Activated naive CD4-positive, alpha-beta T cell treated with anti-CD3 and anti-CD28 coated beads, Interleukin-2, amount 50 U/mL, for 16 hours (primary cell): ENCODE measurements at places on chromosomes 16 and 17.

DNA sequence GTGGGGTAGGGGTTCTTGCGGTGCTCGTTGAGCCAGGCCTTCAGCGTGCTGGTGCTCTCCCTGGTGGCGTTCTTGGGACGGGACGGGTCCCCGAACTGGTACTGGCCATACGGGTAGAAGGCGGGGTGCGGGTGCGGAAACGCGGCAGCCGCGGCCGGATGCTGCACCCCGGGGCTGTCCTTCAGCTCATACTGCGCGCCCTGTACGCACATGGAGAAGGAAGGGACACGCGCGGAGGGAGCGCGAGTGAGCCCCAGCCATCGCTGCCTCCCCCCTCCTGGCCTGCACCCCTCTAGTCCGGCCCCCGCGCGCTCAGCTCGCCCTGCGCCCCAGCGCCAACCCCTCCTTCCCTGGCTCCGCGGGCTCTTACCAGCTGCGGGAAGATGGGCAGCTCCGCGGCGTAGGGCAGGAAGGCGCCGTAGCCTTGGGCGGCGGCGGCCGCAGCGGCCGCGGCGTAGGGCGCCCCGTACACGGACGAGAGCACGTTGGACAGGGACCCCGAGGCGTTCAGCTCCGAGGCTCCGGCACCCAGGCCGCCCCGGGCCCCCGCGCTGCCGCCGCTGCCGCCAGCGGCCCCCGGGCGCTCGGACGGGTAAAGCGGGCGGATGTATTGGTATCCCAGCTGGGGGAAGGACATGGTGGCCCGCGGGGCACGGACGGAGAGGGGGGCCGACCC, 1.0 kb downstream of the IRX3 start:
- no peak for DNase-seq

- DNase-seq, result no peak
Measured at GRCh38 chr17:29393436-29393835, 3.3 kb downstream of the TAOK1 start.

GRCh38 chr17:49191917-49192741, 18.2 kb downstream of the GNGT2 start:
- peak; percentile 83 for DNase-seq

GRCh38 chr16:12002447-12003006, 26.0 kb downstream of the SNX29 start:
- DNase-seq, result no peak

DNA sequence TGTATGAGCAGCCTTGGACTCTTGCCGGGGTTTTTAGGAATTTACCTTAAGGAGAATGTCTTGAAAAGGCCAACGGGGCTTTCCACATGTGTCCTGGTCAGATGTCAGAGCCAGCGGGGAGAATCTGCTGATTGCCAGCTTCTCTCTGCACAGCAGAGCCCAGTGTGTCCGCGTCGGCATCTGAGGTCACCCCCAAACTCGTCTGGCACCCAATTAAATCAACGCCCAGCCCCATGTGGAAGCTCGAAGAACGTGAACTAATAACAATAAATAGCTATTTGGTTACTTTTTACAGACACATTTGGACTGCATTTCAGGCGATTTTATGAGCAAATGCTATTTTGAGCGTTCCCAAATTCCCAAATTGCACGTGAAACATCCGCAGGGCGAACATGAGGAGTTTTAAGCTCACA, 303.5 kb downstream of the FOXL1 start:
- no peak for DNase-seq

DNA sequence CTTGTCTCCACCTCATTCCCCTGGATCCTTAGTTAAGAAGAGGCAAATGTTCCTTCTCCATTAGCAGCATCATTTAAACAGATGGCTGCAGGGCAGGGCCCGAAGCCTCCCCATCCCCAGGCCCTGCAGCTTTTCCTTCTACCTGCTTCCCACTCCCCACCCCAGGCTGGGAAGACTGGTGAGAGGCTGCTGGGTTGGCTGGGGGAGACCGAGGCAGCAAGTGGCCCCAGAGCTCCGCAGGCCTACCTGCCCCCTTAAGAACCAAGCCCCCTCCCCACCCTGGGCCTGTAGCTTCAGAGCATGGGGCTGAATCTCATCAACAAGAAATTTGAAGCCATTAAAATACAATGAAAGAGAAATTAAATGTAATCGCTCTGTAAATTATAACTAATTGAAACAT, 22.1 kb upstream of the RPL38 start:
- no peak for DNase-seq

DNA sequence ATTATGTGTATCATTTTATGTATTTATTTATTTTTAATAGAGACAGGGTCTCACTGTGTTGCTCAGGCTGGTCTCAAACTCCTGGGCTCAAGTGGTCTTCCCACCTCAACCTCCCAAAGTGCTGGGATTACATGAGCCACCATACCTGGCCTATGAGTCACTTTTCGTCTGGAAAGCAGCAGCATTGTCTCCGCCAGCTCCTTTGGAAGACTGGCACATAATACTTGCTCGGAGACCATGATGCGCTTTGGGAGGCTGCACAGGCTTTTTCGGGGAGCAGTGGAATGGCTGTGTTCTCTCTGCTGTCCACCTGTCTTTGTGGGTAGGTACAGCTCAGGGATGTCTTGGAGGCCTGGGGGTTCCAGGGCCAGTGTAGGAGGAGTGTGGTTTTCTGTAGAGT, 102.2 kb downstream of the AATF start:
- DNase-seq, result no peak

DNA sequence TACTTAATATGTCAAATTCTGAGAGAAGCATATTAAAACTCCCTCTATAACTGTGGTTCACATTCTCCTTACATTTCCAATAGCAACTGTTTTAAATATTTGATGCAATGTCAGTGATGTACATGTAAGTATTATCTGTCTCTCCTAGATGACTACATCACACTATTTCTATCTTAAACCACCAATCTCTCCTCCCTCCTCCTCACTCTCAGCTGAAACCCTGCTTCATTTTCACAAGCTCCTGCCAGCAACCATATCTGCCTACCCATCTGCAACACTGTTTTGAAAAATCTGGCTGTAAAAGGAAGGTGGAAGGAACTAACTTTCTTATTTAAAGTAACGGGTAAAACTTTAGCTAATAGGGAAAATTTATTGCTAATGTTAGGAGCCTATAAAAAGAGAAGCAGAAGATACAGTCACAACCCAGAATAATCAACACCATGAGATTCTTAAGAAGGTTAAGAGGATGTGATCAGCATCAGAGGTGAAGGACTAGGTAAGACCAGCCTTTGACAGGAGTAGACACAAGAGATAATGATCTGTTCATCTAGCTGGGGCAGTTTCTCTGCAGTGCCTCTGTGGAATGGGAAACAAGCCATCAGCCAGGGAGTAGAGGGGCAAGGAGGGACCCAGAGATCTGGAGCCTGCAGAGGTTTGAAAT, 31.0 kb downstream of the MYH10 start:
- DNase-seq, result no peak

DNA sequence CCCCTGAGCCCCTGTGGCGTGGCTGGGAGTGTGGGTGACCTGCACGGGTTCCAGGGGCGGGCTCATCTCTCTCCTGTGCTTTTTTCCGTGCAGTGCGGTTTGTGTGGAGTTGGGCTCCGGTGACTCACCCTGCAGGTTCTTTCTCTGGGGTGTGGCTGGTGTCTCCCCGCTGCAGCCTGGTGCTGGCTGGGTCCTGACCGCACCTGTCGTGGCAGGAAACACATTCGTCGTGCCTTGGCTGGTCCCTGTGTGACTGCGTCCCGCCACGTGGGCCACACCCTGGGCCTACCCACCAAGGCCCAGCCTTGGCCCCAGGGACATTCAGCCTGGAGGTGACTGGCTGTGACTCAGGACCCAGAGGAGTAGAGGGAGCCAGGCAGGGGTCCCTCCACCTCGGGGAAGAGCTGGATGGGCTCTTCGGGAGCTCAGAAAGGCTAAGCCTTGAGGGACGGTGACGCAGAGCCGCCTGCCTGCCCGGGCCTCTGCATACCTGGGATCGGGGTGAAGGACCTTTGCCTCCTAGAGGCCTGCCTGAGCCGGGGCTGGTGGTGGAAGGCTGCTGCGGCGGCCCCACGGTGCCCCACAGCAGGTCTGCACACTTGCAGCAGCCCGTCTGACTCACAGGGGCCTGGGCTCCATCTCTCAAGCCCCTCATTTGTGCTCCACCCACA, 7.8 kb downstream of the TRAF7 start:
- DNase-seq, result no peak

DNA sequence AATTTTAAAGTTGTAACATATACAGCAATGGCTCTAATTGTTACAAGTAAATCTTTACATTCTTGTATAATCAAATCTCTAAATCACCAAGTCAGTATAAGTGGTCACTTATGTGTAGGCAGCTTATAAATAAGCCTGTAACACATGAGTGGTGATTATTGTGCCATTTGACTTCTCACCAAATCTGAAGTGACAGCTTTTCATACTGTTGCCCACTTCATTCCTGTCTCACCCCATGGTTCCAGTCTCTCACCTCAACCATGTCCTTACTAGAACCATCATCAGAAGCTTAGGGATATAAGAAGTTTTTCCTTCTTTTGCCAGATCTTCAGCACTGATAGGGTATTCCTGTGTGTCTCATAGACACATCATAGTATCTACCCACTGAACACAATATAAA, 23.5 kb downstream of the TNRC6A start:
- no peak for DNase-seq

- no peak for DNase-seq
Measured at GRCh38 chr16:72241008-72241407, 69.1 kb upstream of the PMFBP1 start.

DNA sequence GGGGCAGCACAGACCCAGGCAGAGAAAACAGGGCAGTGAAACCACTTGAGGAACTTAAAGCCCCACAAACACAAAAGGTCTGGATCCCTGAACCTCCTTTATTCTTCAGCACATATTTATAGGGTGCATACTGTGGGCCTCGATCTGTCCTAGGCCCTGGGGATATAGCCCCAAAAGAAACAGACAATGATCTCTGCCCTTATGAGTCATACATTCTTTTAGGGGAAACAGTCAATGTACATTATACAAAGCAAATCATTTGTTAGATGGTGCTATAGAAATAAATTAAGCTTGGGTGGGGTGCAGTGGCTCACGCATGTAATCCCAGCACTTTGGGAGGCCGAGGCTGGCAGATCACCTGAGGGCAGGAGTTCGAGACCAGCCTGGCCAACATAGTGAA, 10.0 kb upstream of the HES7 start:
- DNase-seq, result no peak

DNA sequence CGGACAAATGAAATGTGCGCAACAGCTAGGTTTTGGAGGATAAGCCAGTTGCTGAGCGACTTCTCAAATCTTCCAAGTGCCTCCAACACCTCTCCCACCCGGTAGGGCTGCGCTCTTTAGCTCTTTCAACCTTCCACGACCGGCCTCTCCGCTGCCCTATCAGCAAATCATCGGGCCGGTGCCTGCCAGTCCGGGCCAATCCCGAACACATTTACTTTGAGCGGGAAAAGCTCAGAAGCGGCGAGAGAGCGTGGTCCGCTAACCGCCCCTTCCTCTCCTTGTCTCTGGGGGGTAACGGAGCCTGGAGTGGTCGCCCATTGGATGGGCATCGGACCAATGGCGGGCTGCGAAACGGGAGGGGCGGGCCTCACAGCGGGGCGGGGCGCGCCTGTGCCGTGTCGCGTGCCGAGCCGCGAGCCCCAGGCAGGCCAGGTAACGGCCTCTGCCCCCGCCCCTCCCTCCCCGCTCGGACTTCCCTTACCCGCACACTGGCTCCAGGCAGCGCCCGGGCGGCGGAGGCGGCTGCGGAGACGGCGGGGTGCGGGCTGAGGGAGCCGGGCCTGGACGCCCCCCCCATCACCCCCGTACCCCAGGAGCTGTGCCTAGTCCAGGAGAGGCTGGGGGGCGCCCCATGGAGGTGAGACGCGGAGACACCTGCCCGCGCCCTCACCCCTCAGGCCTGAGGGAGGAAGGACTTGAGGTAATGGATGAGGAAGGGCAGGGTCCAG, at the start of gene MEIOC:
Gene MEIOC (plus strand): TSS at position 486 of the 728 bp plus-strand sequence. CDS start 146 bp downstream, at position 632.
- DNase-seq, result peak; percentile 55

DNA sequence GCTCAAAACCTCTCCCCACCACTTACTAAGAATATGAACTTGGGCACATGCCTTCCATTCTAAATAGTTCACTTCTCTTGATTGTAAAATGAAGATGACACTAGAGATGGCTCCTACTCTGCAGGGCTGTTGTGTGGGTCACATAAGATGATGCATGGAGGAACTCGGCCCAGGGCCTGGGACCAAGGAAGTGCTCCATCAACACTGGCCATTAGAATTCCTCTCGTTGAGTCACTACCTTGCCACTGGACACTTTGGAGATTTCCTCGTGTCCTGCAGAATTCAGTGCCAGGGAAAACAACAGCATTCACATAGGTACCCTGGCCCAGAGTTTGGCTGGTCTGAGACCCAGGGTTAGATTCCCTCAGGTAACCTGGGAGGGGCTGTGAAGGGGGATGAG, 18.6 kb downstream of the HNF1B start:
- DNase-seq, result no peak

DNA sequence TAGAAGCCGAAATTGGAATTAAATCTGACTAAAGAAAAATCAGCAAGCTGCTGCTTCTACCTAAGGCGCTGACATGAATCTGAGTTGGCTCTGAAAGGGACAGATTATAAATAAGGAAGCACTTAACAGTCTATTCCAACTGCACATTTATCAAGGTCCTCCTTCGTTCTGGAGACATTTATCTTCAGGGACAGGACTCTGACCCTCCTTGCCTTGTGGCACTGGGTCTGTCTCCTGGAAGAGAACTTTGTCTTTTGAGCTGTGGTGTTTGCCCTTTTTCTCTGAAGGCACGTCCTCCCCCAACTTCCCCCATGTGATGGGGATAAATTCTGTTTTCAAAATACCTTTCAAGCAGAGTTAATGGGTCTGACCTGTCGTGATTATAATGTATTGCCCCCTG, 47.0 kb upstream of the MARCHF10 start:
- no peak for DNase-seq

GRCh38 chr16:17951378-17951777, 385.2 kb downstream of the NPIPA8 start:
- DNase-seq, result no peak

- no peak for DNase-seq
Measured at GRCh38 chr16:87238361-87238715, 78.9 kb downstream of the C16orf95 start.

DNA sequence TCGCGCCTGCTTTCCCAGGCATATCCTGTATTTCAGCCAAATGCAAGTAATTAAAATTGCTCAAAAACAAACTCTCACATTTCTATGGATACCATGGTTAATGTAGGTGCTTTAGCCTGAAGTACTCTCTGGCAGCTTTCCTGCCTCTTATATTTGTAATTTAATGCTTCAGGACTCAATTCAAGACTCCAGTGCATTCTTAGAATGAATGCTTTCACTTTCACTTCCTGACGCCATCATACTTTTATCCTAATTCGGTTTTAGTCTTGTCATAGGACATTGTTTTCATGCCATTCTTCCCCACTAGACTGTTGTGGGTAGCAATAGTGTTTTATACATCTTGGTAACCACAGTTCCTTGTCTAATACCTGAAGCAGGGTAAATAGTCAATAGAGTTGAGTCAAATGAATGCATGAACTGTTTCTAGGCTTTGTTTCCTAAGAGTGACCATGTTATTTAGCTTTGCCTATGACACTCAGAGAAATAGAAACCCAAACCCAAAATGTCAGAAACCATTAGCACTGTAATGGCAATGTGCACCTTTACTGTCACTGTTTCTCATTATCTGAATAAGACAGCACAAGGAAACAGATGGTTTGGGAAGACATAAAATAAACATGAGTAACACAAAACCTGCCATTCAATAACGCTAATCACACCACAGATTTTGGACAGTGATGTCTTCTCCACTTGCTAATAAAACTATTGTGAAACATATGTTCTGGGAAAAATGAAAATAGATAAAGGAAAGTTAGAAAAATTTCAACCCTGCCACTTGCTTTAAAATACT, 705.5 kb downstream of the CDH11 start:
- no peak for DNase-seq
